ENCODE measurements at places on chromosomes 7 and 10.

DNA sequence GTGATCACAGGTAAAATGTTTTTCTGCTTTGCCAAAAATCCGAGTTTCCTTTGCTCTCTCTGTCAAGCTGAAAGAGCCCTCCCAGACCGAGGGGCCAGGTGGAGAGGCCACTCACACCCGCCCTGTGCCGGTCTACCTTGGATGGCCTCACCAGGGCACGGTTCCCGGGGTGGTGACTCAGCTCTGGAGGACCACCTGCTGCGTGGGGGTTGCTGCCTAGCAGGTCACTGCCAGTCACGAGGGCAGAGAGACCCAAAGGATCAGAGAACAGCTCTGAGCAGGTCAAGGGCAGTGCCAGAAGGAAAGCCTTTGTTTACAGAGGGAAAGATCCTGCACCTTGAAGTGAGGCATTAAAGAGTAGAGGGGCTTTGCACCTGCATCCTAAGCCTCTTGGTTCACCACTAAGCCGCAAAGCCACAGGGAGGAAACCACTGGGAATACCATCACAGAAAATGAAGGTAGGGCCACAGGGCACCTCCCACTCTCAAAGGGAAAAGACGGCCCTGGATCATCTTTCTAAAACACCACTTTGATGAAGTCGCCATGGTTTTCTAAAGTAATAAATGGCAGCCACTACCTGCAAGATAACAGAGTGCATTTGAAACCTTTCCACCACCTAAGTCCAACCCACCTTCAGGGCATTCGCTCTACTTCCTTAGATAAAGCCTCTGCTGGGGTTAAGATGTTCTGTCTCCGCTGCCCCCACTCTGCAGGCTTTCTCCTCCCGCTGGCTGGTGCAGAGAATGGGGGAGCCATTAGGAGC lies 160.3 kb upstream of the KLF14 start:
- no peak for DNase-seq

GRCh38 chr7:91242097-91242844 lies 22.0 kb upstream of the FZD1 start:
- DNase-seq: no peak

DNA sequence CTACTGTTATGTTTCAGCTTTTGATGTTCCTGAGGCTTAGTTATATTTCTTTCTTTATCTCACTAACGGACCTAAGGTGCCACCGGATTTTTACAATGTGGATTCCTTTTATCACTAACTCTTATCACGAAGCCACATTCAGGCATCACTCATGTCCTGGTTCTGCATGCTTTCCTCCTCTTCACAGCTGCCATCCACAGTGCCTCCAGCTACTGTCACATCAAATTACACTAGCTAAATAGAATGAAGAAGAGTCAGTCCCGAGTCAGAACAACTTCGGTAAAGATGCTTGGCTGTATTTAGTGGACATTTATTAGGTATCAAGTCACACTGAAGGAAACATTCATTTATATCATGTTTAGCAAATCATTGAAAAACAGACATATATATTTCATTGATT lies 153.2 kb downstream of the NEBL start:
- no peak for DNase-seq

DNA sequence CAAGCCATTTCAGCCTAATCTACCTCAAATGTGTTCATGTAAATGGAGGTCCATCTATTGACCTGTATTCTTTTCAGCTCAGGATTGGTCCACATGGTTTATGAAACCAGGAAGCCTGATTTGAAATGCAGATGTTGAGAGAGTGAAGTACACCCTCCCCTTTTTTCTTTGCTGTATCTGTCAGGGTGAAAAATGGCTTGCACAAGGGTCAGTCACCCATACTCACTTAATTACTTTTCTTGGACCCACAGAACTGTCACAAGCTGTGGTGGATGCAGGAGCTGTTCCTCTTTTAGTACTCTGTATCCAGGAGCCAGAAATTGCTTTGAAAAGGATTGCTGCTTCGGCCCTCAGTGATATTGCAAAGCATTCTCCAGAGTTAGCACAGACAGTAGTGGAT lies 41.2 kb downstream of the SPAG6 start:
- no peak for DNase-seq

DNA sequence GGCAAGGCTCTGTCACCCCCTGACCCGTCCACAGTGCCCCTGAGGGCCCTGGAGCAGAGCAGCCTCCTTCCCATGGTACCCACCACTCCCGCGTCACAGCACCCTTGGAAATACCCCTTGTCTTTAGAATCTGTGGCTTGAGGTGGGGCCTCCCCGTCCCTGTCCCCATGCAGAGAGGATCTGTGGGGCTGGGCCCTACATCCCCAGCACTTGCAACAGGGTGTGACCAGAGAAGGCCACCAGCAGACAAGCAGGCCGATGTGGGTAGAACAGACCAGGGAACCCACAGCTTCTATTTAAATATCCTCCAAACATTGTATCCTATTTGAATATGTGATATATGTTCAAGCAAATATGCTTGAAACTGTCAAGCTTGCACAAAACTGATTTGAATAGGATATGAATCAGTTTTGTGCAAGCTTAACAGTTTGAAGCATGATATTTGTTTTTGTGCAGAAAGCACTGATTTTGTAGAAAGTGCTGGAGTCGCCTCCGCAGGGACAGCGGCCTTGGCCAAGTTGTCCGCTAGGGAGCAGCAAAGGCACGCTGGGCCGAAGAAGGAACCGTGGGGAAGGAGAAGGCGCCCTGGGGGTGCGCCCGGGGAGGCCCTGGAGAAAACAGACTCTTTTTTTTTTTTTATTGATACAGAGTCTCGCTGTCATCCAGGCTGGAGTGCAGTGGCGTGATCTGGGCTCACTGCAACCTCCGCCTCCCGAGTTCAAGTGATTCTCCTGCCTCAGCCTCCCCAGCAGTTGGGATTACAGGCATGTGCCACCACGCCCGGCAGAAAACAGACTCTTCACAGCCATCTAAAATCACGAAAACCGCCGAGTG lies 2.2 kb downstream of the CFAP46 start:
- DNase-seq: no peak

DNA sequence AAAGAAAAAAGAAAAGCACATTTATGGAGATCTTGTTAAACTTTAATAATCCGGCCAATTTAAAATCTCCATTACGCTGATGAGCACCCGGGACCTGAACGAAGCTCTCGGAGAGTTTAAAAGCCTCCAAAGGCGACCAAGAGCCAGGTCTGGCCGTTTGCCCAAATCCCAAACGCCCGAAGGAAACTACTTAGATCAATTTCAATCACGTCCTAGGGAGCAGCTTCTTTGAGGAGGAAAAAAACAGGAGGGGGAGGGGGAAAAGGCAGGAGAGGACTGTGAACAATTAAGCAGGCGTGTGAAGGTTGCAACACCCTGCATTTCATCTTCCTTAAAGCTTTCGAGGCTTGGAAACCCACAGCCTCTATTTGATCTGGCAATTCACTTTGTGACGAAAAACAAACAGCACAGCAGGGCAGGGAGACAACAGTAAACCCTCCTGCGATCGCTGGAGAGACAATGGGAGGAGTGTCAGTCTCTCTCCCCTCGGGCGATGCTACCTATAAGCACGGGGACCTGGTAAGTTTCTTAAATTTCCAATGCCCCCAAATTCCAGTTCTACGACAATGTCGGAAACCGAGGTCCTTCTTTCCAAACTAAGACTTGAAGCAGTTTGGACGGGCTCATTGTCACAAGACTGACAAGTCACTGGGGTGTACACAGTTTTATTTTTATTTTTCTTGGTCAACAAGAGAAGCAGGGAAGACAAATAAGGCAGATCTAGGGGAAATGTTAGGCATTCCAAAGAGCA lies 1.2 kb downstream of the KLF6 start:
- peak; percentile 64 for DNase-seq

GRCh38 chr10:7297094-7297493 lies 113.7 kb downstream of the SFMBT2 start:
- no peak for DNase-seq
